ENCODE measurements at places on chromosomes 6 and 20.

DNA sequence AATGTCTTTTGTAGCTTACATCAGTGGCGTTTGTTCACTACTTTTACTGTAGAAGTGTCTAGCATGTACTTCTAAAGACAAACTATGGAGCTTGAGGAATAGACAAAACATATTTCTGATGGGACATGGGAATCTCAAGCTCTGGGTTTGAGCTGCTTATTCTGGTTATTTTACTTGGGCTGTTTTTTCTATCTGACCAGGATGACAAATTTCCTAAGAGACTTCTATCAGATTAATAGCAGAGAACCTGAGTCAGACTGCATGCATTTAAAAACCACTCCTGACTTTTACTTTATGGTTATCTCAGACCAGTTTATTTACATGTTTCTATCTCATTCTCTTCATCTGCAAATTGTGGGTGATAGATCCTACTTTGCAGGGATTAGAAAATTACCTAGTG lies 1282.3 kb upstream of the GJE1 start:
- no peak overlapping the region for H3K4me3 ChIP-seq
- H3K36me3 ChIP-seq = peaks cover 15% of the 10 kb centered on the region
- peak overlapping the region; percentile 72 for H3K27ac ChIP-seq

DNA sequence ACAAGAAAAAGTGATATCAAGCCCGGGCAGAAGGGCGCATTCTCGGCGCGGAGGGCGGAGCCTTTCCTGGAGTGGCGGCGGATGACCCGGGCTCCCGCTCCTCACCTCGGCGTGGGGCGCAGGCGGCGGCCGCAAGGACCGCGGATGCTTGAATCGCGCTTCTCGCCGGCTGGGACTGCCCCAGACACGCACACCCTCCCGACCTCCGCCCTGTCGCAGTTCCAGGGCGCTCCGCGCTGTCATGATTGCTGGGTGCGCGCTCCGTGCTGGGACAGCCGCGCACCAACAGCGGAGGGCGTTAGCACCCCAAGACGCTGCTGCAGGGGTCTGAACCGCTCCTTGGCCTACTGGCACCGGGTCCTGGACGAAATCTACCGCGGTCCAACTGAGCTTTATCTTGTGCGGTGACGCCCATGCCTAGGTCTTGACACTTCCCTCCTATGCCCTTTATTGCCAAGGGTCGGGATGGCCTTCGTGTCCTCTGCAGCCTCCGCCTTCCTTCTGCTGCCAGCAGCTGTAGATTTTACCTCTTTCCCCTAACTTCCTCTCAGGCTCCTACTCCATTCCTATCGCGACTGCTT lies 43.3 kb downstream of the IRAK1BP1 start:
- peaks cover 4% of the 10 kb centered on the region for H3K36me3 ChIP-seq
- H3K27ac ChIP-seq = no peak overlapping the region

DNA sequence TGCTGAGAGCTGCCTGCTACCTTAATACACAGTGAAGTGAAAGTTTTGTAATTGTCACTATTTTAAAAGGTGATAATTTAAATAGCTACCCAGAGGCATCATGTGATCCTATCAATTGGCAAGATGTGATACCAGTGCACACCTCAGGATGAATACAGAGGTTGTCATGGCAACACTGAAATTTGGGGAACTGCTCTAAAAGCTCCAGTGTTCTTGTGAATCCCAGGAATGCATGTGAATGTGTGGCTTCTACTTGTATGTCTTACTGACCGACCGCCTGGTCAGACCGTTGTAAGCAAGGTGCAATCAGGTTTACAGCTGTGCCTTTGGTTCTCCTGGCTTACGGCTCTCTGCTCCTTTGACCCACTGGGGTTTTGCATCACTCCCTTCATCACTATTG lies 146.3 kb upstream of the GJE1 start:
- H3K27me3 ChIP-seq = no peaks in the 10 kb centered on the region
- H3K4me1 ChIP-seq = peaks cover 24% of the 10 kb centered on the region
- no peak overlapping the region for H3K4me3 ChIP-seq
- no peaks in the 10 kb centered on the region for H3K36me3 ChIP-seq
- no peak overlapping the region for H3K27ac ChIP-seq
- DNase-seq = no peak

GRCh38 chr6:37618916-37619590 lies 78.6 kb downstream of the MDGA1 start:
- H3K4me1 ChIP-seq = peaks cover 70% of the 10 kb centered on the region
- DNase-seq = no peak
- H3K4me3 ChIP-seq = no peak overlapping the region
- no peaks in the 10 kb centered on the region for H3K36me3 ChIP-seq
- peak overlapping the region; percentile 40 for H3K27ac ChIP-seq

- no peak overlapping the region for H3K27ac ChIP-seq
- DNase-seq = no peak
- no peaks in the 10 kb centered on the region for H3K4me1 ChIP-seq
- no peaks in the 10 kb centered on the region for H3K36me3 ChIP-seq
- no peak overlapping the region for H3K4me3 ChIP-seq
Measured at GRCh38 chr20:60641879-60642447, 610.1 kb upstream of the CDH4 start.

GRCh38 chr20:19868441-19868840 lies 110.4 kb downstream of the RIN2 start:
- peaks cover 20% of the 10 kb centered on the region for H3K4me1 ChIP-seq
- peaks cover 33% of the 10 kb centered on the region for H3K36me3 ChIP-seq
- H3K4me3 ChIP-seq = no peak overlapping the region
- no peak for DNase-seq

GRCh38 chr6:89138173-89138572 lies 7.7 kb upstream of the PM20D2 start:
- H3K36me3 ChIP-seq = no peaks in the 10 kb centered on the region
- H3K4me3 ChIP-seq = no peak overlapping the region
- DNase-seq = no peak
- H3K4me1 ChIP-seq = peaks cover 29% of the 10 kb centered on the region
- no peak overlapping the region for H3K27ac ChIP-seq

GRCh38 chr20:23059846-23060245 lies 10.4 kb upstream of the THBD start:
- H3K4me3 ChIP-seq = no peak overlapping the region
- H3K36me3 ChIP-seq = no peaks in the 10 kb centered on the region
- peaks cover 20% of the 10 kb centered on the region for H3K4me1 ChIP-seq
- DNase-seq = no peak

GRCh38 chr6:24520929-24521546 lies 26.3 kb downstream of the ALDH5A1 start:
- peaks cover 5% of the 10 kb centered on the region for H3K4me1 ChIP-seq
- DNase-seq = peak; percentile 26
- H3K4me3 ChIP-seq = no peak overlapping the region
- no peaks in the 10 kb centered on the region for H3K36me3 ChIP-seq

- H3K4me3 ChIP-seq = no peak overlapping the region
- peaks cover 5% of the 10 kb centered on the region for H3K27me3 ChIP-seq
- no peaks in the 10 kb centered on the region for H3K36me3 ChIP-seq
Measured at GRCh38 chr6:105014954-105015353, 58.0 kb downstream of the LIN28B start.

DNA sequence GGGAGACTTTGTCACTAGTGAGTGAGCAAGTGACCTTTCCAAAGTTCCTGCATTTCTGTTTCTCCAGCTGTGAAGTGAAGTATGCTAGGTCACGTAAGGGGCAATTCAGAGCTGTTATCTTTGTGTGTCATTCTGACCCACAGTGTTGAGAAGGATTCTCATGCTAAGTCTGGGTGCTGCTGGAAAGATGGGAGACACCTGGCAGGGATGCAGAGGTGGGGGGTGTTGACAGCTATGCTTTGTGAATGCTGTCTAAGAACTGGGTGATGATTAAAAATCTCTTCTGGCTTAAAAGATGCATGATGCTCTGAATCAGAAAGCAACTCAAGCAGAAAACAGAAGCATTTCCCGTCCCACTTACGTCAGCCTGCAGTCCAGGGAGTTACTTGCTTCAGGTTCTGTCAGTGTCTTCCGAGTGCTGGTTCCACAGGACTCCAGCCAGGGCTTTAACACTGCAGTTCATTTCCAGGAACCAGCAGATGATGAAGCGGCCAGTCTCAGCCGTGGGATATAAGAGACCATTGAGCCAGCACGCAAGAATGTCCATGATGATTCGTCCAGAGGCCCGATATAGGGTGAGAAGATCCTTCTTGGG lies 30.9 kb upstream of the ASXL1 start:
- peaks cover 1% of the 10 kb centered on the region for H3K27me3 ChIP-seq
- H3K4me1 ChIP-seq = peaks cover 29% of the 10 kb centered on the region
- DNase-seq = peak; percentile 67

- H3K27ac ChIP-seq = no peak overlapping the region
- peaks cover 12% of the 10 kb centered on the region for H3K27me3 ChIP-seq
- peaks cover 20% of the 10 kb centered on the region for H3K4me1 ChIP-seq
- H3K36me3 ChIP-seq = no peaks in the 10 kb centered on the region
- H3K4me3 ChIP-seq = no peak overlapping the region
Measured at GRCh38 chr20:46811224-46812084, 83.2 kb upstream of the EYA2 start.

- H3K27me3 ChIP-seq = peaks cover 2% of the 10 kb centered on the region
- H3K36me3 ChIP-seq = peaks cover 4% of the 10 kb centered on the region
- DNase-seq = no peak
- H3K27ac ChIP-seq = no peak overlapping the region
- peaks cover 43% of the 10 kb centered on the region for H3K4me1 ChIP-seq
Measured at GRCh38 chr20:4998160-4998651, 3.1 kb downstream of the SLC23A2 start.

DNA sequence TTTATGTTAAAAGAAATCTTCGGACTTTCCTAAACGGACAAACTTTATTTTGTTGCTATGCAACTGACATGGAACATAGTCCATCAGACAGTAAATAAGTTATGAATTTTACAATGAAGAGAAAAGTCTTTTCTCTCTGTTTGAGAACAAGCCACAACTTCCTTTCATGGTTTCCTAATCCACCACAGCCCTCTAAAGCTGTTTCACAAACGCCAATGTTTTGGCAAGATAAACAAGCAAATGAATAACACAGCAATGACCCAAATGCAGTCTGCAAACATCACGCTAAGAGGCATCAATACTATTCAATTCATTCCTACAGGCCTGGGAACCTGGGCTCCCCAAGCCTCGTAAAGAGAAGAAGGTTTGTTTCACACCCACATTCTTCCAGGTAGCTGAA lies 60.4 kb downstream of the HAO1 start:
- no peaks in the 10 kb centered on the region for H3K36me3 ChIP-seq
- no peaks in the 10 kb centered on the region for H3K4me1 ChIP-seq
- DNase-seq = peak; percentile 9
- H3K27ac ChIP-seq = no peak overlapping the region
- peaks cover 4% of the 10 kb centered on the region for H3K27me3 ChIP-seq

All from HFFc6 (cell line).